Activated T-helper 17 cell treated with anti-CD3 and anti-CD28 coated beads, Interleukin-2, amount 50 U/mL, for 72 hours (primary cell): ENCODE measurements at places on chromosomes 6 and 20.

- no peaks in the 10 kb centered on the region for H3K36me3 ChIP-seq
- H3K4me3 ChIP-seq = no peak overlapping the region
- ATAC-seq = no peak
- no peak overlapping the region for H3K27ac ChIP-seq
- H3K27me3 ChIP-seq = peaks cover 4% of the 10 kb centered on the region
Measured at GRCh38 chr6:13066050-13066449, 262.3 kb downstream of the TBC1D7 start.

GRCh38 chr6:68159433-68159832 lies 475.6 kb upstream of the ADGRB3 start:
- no peak overlapping the region for H3K27ac ChIP-seq
- H3K36me3 ChIP-seq = no peaks in the 10 kb centered on the region
- no peak for ATAC-seq
- no peaks in the 10 kb centered on the region for H3K27me3 ChIP-seq
- H3K4me3 ChIP-seq = no peak overlapping the region

DNA sequence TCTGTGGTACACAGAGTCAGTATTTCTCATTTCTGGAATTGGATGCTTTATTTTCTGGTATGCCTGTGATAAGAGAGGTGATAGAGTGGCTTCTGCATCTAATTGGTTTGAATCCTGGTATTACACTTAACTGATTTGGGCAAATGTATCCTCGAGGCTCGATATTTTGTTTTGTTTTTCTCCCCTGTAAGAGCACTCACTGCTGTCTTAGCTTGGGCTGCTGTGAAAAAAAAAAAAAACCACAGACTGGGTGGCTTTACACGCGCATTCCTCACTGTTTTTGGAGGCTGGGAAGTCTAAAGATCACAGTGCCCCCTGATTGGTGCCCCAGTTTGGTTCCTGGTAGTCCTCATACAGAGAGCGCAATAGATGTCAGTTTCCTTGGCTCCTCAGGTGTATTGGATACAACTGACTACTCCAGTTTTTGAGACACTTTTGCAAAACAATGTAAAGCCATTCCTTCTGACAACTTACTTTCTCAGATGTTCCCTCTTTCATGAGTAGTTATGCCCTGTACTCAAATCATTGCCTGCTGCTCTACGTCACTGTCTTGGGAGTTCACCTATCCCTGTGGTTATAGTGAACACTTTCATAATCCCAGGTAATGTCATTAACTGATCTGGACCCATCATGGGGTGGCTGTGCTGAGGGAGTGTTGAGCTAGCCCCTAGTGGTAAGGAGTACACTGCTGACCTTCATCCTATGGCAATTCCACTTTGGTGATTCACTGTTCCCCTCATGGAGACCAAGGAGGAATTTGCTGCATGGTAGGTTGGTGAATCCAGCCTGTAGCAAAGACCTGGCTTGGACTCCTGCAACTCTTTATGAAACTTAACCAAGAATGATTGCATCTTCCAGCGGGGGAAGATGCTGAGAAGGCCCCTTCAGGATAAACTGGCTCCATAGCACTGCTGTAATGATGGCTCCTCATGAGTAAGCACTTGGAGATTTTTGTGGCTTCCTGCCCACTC lies 3.5 kb upstream of the ACAT2 start:
- H3K27me3 ChIP-seq = no peaks in the 10 kb centered on the region
- H3K36me3 ChIP-seq = peaks cover 90% of the 10 kb centered on the region
- H3K4me3 ChIP-seq = no peak overlapping the region
- peaks cover 25% of the 10 kb centered on the region for H3K4me1 ChIP-seq
- ATAC-seq = no peak
- H3K27ac ChIP-seq = peak overlapping the region; percentile 67

DNA sequence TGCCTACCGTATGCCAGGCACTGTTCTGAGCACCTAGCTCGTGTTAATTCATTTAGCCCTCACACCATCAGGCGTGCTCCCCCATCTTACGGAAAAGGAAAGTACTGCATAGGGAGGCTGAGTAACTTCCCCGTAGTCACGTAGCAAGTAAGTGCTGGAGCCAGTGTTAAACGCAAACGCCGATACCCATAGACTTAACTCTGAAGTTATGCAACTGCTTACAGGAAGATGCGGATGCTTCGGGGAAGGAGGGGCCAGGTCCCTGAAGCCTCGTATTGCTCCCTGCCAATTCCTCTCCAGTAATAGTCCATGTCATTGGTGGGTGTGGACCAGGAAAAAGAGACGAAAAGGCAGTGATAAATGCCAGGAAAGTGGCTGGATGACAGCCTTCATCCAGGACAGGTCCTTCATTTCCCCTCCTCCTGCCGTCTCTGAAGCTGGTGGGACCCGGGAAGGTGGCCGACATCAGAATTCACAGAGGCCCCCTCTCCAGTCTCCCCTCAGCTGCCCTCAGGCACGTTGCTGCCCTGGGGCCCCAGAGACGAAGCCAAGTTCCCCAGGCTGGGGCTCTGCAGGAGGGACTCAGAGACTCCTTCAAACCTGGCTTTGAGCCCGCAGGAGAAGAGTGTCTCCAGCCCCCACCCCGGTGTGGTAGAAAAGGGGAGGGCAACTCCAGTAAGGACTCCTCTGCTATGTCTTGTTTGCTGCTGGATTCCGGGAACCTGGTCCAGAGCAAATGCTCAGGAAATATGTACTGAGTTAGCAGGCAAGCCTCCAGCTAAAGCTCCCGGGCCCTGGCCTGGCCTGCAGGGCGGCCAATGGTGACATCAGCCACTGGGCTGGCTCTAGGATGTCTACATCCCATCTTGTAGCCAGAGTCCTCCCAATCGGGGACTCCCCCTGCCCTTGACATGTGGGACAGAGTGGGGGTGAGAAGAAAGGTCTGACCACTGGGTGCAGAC lies 37.8 kb downstream of the RAB44 start:
- H3K27ac ChIP-seq = peak overlapping the region; percentile 68
- H3K27me3 ChIP-seq = no peaks in the 10 kb centered on the region
- peak overlapping the region; percentile 62 for H3K4me3 ChIP-seq

- no peaks in the 10 kb centered on the region for H3K27me3 ChIP-seq
- H3K36me3 ChIP-seq = no peaks in the 10 kb centered on the region
- no peaks in the 10 kb centered on the region for H3K4me1 ChIP-seq
- no peak overlapping the region for H3K4me3 ChIP-seq
- H3K27ac ChIP-seq = no peak overlapping the region
- no peak for ATAC-seq
Measured at GRCh38 chr20:7790189-7790588, 150.1 kb downstream of the HAO1 start.

GRCh38 chr6:98827295-98828159 lies 6.8 kb upstream of the POU3F2 start:
- peaks cover 83% of the 10 kb centered on the region for H3K27me3 ChIP-seq
- H3K4me3 ChIP-seq = no peak overlapping the region
- H3K4me1 ChIP-seq = peaks cover 7% of the 10 kb centered on the region
- no peak overlapping the region for H3K27ac ChIP-seq
- H3K36me3 ChIP-seq = peaks cover 11% of the 10 kb centered on the region

DNA sequence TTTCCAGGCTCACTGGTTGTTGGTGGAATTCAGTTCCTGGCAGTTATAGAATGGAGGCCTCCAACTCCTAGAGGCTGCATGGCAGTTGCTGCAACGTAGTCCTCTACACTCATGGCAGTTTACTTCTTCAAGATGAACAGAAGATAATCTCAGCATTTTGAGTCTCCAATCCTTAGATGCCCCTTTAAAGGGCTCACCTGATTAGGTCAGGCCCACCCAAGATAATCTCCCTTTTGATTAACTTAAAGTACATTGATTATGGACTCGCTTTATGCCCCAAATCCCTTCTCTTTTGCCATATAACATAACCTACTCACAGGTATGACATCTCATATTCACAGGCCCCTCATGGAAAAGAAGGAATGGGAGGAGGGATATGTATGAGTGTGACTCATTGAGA lies 76.4 kb downstream of the ZNF133 start:
- no peak for ATAC-seq
- no peaks in the 10 kb centered on the region for H3K36me3 ChIP-seq
- no peak overlapping the region for H3K4me3 ChIP-seq

DNA sequence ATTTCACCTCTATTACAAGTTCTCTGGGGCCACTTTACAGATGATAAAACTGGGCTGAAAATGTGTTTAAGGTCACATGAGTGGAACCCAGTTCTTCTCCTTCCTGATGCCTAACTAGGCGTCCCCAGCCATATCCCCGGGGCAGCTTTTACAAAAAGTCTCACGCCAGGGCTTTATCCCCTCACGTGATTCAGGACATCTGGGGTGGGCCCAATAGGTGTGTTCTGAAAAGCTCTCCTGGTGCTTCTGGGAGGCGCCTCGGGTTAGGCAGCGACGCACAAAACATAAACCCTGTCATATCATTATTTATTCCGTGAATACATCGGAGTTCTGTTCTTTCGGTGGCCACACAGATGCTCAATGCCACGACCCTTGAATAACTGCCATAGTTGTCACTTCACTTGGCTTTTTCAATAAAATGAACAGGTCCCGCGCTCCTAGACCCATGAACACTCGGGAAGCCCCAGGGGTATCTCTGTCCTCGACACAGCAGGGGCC lies 32.1 kb downstream of the SF3B5 start:
- peaks cover 26% of the 10 kb centered on the region for H3K4me1 ChIP-seq
- no peaks in the 10 kb centered on the region for H3K27me3 ChIP-seq
- no peak for ATAC-seq
- H3K36me3 ChIP-seq = peaks cover 19% of the 10 kb centered on the region
